Frontal cortex (tissue), 4 donors: ENCODE measurements at places on chromosomes 4 and X.

DNA sequence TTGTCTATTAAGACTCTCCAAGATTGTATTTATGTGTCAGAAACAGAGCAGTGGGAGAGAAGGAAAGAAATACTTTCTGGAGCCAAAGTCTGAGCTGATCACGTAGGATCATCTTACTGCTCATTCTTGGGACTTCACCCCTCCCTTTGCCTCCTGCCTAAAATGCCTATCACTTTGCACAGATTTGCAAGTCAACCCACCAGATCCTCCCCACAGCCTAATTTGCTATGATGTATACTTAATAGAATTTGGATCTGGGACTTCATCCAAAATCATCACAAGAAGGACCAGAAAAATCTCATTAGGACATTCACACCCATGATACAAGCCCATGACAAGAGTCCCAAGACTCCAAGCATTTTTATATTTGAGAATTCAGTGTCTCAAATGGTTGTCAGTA lies 290.2 kb downstream of the FBXW7 start:
- DNase-seq: no peak

DNA sequence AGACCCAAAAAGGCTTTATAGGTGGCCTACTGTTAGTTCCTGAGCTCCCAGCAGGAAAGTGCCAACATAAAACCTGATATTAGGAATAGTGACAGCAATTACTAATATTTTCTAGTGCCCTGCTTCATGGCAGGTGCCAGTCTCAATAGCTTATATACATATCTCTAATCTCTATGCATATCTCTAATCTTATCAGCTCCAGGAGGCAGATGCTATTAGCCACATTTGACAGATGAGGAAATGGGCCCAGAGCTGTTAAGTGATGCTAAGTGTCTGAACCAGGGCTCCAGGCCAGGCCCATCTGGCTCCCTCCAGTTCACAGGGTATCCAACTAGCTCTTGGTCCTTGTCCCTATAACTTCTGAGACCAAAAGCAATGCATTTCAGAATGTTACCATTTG lies 142.5 kb downstream of the CHIC2 start:
- DNase-seq: no peak

- no peak for DNase-seq
These were observed 508.8 kb downstream of the C4orf33 start for GRCh38 chr4:129604632-129605255.

DNA sequence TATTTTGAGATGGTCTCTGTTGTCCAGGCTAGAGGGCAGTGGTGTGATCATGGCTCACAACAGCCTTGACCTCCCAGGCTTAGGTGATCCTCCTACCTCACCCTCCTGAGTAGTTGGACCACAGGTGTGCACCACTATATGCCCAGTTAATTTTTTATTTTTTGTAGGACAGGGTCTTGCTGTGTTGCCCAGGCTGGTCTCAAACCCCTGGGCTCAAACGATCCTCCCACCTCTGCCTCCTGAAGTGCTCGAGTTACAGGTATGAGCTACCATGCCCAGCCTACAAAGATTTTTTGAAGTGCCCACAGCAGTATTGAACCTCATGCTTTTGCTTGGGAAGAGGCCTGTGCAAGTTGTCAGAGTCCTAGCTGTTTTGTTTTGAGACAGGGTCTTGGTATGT lies 31.1 kb downstream of the NSD2 start:
- no peak for DNase-seq
